ENCODE measurements at places on chromosomes 12 and 14.

- DNase-seq: no peak
Observed at GRCh38 chr14:42112108-42112507, 505.4 kb downstream of the LRFN5 start.

DNA sequence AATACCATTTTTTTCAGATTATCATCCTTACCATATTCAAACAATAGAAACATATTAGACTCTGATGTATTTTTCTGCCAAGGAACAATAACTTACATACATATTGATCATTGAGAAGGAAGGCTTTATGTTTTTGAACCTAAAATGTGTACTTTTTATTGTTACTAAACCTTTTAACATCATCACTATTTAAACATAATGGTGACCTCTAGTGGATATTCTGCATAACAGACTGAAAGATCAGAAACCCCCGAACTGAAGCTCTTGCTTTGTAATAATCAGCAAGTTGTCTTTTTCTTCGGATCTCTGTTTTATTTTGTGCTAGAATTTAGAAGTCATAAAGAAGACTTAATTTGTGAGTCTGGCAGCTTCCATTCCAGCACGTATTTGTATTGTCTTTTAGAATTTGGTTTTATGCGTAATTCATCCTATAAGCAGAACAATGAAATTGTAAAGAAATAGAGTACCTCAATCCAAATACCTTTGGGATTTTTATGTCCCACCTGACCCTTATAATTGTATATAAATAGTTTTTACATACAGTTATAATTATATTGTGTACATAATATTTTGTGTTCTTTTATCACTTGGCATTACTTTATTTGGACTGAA, 125.9 kb upstream of the ATF1 start:
- no peak for DNase-seq

DNA sequence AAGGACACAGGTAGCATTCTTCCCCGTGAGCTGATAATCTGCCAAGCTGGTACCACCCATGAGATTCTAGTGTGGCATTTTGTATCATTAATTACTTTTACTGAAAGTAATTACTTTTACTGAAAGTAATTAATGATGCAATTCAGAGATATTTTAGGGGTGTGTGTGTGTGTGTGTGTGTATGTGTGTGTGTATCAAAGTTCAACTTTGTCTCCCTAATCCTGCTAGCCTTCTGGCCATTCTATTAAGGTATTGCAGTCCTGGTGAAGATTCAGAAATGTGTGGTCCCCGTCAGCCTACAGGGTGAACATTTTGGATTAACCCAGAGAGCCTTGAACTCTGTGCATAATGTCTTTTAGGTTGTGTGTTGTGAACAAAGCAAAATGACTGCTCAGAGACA, 310.8 kb downstream of the ZFP36L1 start:
- no peak for DNase-seq

- DNase-seq: no peak
Observed at GRCh38 chr12:87074781-87075180, 818.6 kb upstream of the MGAT4C start.

- peak; percentile 28 for DNase-seq
Observed at GRCh38 chr14:101133068-101133467, 229.5 kb upstream of the RTL1 start.

DNA sequence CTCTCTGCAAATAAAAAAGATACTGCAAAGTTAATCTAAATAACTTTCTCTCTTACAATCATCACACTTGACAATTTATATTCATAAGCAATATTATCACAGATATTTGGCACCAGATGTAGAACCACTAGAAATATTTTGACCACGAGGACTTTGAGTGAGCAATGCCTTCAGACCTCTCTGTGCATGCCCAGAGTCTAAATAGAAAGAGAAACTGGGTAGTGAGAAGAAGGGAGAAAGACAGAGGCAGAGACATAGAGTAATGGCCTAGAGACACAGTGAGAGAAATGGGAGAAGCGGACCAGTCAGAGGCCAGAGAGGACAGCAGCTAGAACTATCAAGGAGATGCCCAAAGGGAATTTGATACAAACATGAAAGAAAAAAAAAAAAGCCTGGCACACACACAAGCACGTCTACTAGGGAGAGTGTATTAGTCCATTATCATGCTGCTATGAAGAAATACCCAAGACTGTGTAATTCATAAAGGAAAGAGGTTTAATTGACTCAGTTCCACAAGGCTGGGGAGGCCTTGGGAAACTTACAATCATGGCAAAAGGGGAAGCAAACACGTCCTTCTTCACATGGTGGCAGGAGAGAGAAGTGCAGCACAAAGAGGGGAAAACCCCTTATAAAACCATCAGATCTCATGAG, 41.1 kb downstream of the BMP4 start:
- DNase-seq: no peak

DNA sequence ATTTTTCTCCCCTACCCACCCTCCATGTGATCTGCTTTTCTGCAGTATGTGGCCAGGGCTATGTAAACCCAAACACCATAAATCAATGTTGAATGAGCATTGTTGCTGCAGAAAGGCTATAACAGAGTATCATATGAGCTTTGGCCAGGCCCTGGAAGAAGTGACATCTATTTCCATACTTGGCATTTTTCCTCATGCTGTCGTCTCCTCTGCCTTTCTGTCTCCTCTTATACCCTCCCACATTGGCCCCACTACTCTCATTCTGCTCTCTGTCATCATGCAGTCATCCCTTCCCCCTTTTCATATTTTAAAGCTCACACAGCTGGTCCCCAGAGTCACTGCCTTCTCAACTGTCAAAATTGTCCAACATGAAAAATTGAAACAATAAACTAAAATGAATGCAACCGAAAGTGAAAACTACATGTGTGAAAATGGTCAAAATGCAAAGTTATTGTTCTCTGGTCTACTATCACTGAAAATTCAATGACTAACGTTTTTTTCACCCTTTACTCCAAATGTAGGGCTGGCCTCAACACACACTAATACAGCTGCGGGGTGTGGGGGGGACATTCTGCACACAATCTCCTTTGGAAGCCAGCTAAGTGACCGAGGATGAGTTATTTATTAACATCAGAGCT, 290.7 kb upstream of the TMPO start:
- no peak for DNase-seq

GRCh38 chr14:81169711-81170103, 51.1 kb downstream of the GTF2A1 start:
- no peak for DNase-seq

GRCh38 chr14:95040708-95041476, 116.4 kb downstream of the DICER1 start:
- DNase-seq: peak; percentile 32

DNA sequence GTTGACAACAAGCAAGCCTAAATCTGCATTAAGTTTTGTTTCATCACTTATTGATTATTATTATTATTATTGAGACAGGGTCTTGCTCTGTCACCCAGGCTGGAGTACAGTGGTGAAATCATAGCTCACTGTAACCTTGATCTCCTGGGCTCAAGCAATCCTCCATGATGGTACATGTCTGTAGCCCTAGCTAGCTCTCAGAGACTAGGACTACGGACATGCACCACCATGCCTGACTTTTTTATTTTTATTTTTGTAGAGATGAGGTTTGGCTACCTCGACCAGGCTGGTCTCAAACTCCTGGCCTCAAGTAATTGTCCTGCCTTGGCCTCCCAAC, 35.7 kb upstream of the STK38L start:
- DNase-seq: no peak

- DNase-seq: no peak
Observed at GRCh38 chr12:132266802-132267201, 62.6 kb downstream of the GALNT9 start.

DNA sequence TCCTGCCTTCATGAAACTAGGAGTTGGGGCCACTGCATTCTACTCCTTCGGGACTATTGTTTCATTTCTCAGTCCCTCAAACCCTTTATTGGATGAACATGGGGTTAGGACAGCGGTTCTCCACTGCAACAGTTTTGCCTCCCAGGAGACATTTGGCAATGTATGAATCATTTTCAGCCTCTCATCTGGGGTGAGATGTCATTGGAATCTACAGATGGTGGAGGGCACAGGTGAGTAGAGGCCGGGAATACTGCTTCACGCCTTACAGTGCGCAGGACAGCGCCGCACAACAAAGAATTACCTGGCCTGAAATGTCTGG, 649 bp upstream of the GNPNAT1 start:
- no peak for DNase-seq

DNA sequence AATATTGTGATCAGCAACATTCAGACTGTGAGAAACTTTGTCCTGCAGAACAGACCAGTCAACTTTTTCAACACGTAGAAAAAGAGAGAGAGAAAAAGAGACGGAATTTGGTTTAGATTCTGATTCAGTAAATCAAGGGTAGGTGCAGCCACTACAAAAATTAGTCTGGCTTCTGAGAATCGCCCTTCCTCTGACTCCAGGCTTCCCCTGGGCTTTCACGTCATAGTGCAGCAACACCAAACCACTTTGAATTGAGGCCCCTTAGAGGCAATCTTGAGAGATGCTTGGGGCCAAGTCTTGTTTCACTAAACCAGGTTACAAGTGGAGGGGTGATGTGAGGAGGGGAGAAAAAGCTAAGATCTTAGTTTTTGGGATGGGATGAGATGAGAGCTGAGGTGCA, 37.5 kb upstream of the PTGR2 start:
- DNase-seq: no peak

- peak; percentile 29 for DNase-seq
Observed at GRCh38 chr12:106675651-106676435, 93.0 kb downstream of the RFX4 start.

DNA sequence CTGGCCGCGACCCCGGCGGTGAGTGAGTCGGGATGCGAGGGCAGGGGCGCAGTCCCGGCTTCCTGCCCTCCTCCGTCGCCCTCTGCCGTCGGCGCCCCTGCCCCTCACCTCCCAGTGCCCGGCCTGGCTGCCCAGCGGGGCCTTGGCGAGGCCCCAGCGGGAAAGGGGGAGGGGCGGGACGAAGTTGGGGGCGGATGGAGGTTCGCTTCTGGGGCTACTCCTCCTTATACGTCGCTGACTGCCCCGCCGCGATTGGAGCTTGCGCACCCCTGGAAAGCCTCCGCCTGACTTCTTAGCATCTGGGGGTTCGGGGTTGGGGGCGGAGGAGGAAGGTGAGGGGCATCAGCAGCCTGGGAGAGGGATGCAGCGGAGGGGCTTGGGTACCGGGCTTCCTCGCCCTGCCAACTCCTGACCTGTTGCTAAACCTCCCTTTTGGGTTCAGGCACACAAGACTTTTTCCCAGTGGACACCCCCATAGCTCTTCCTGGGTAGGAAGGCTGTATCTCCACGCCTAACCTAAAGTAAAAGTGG, 406 bp downstream of the TMEM263 start:
- peak; percentile 94 for DNase-seq

GRCh38 chr12:39124768-39125167, 219.4 kb upstream of the CPNE8 start:
- peak; percentile 68 for DNase-seq

Data from endodermal cell (in vitro differentiated cells).